Activated CD4-positive, alpha-beta T cell treated with anti-CD3 and anti-CD28 coated beads, Interleukin-2, amount 50 U/mL, for 1 hour (primary cell): ENCODE measurements at places on chromosomes 1 and 21.
A peak's percentile ranks its signal among the peaks of the same experiment; 100 is the strongest.

- DNase-seq = no peak
Observed at GRCh38 chr21:14876524-14876840, 188.3 kb downstream of the NRIP1 start.

DNA sequence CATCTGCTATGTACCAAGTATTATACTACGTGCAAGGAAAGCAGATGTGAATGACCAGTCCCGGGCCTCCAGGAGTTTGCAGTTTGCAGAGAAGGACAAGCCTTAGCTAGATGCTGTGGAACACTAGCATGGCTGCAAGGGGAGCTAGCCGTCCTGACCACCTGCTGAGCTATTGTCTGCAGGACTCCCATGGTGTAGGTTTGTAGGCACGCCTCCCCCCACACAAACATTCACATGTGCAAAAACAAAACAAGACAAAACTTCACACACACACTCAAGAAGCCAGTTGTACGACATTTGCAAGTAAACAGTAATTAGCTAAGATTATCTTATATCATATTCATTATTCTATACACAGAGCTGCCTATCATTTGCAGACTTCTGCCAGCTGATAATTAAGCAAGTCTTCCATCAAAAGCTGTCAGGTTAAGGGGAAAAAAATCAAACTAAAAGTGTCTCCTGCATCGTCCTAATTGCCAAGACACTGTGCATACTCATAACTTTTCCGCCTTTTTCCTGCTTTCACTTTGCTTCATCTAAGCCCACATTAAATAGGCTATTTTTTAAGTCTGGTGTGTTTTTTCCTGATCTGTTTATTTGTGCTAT, 10.7 kb upstream of the HNRNPU start:
- DNase-seq = no peak

- DNase-seq = peak; percentile 63
Observed at GRCh38 chr21:42218836-42219605, at the start of gene ABCG1. Gene ABCG1 (plus strand): TSS chr21:42219140. CDS start chr21:42219263, 123 bp downstream.

DNA sequence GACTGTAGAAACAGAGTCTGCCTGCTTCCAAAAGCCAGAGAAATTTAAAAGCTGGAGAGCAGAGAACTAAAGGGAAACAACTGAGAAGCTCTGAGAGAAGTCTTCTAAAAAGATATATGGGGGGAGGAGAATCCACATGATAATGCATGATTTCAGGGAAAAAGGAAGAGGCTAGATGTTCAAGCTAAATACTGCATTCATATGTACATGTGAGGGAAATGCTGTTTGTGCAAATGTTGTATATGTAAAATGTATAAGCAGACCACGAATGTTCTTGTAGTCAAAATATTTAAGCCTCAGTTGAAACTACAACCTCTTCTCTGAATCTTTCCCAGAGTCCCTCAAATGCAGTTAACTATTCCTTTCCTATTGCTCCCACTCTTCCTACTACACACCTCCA, 79.2 kb downstream of the AKT3 start:
- DNase-seq = no peak

DNA sequence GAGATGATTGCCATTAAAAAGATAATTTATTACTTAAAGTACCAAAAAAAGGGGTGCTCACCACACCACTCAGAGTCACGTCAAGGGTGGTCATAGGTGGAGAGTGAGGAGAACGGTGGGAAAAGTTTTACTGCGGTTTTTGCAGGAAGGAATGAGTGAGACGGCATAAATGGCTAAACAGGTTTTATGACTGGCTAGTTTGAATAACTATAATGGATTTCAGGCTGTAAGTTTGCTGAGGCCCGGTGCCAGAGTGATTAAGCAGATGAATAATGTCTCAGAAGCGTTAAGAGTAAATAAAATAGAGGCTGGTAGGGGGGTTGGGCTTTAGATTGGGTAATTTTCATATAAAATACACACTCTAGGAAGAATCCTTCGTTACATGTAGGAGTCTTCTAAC, 1337.8 kb downstream of the AMY1C start:
- DNase-seq = no peak

- DNase-seq = no peak
Observed at GRCh38 chr1:57272601-57273000, 151.3 kb downstream of the DAB1 start.

- no peak for DNase-seq
Observed at GRCh38 chr1:163196449-163196787, 6.3 kb downstream of the RGS5 start.

DNA sequence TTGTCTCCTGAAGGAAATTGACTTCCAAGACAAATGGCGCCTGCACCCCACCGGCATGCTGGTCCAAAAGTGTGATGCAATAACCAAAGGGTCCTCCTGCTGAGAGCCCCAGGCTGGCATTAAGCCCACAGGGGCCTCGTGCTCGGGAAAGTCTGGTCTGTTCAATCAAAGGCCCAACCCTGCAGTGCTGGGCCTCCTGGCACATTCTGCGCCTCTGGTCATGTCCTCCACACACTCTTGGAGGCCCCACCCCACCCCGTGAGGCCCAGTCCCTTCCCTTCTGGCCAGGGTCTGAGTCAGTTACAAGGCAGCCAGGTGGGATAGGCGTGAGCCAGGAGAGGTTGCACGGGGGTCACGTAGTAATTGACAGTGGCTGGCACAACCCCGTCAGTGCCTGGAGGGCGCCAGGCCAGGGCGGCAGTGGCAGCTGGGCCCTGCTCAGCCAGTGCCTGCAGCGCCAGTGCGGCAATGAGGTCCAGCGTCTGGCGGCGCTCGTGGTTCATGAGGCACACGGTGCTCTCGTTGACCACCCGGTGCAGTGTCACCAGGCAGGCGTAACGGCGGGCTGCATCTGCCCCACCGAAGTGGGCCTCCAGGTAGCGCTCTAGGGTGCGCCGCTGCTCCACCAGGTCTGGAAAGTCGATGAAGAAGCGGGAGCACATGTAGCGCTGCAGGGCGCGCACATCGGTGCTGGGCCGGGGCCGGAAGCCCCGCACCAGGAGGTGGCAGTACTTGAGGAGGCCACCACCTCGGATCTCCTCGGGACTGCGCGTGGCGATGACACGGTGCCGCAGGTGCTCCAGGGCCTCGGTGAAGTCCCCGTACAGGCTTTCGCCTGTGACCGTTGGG, 6.8 kb downstream of the TENT5B start:
- no peak for DNase-seq

DNA sequence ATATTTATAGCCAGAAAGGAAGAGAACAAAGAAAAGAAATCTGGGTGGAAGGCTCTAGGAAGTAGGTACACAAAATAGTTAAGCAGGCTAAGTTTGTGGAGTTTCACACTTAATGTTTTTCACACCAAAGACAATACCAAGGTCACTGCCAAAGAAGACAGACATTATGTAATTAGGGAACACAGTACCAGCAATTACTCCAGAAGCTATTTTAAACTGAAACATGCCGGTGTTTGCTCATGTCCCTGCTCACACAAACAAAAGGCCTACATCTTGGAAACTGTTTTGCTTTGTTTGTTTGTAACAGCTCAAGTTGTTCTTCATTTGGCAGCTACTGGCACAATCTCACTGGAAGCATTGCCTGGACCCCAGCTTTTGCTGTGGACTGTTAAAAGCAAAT, 88.5 kb upstream of the DAB1 start:
- DNase-seq = no peak

GRCh38 chr1:17441265-17441992, 2.0 kb upstream of the RCC2 start:
- no peak for DNase-seq
